ENCODE measurements at places on chromosomes 3 and 15. TPM values are rescaled to one million over a fixed set of nuclear protein-coding genes. Genes with fewer than 3 reads are reported as not detected.

GRCh38 chr3:193310914-193311723 is 67.4 kb downstream of the ATP13A5 start:
- no peak for DNase-seq

The MME gene
- total RNA-seq, result 21.2 TPM

GRCh38 chr3:178393824-178394223 is 142.4 kb upstream of the KCNMB2 start:
- no peak for DNase-seq

DNA sequence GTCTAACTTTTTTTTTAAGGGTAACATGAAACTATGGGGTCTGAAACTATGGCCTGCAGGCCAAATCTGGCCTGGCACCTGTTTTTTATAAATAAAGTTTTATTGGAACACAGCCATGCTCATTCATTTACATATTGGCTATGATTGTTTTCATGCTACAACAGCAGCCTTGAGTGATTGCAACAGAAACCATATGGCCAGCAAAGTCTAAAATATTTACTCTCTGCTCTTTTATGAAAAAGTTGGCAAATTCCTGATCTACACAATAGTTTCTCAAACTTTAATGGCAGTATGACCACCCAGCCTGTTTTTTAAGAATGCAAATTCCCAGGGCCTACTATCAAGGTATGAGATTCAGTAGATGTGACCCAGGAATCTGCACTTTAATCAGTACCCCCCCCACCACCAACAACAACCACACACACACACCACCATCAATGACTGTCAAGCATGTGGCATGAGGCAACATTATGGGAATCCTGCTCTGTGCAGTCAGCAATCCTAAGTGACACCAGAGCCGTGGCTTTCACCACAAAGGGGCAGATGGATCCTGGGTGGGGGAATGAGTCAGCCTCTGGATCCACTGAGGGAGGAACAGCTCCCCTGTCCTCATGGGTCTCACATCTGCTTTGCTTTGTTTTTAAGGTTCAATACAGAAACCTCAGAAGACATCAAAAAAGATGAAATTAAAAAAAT is 142.8 kb downstream of the NTRK3 start:
- DNase-seq, result no peak

The CA12 gene
- total RNA-seq, result 0.09 TPM

DNA sequence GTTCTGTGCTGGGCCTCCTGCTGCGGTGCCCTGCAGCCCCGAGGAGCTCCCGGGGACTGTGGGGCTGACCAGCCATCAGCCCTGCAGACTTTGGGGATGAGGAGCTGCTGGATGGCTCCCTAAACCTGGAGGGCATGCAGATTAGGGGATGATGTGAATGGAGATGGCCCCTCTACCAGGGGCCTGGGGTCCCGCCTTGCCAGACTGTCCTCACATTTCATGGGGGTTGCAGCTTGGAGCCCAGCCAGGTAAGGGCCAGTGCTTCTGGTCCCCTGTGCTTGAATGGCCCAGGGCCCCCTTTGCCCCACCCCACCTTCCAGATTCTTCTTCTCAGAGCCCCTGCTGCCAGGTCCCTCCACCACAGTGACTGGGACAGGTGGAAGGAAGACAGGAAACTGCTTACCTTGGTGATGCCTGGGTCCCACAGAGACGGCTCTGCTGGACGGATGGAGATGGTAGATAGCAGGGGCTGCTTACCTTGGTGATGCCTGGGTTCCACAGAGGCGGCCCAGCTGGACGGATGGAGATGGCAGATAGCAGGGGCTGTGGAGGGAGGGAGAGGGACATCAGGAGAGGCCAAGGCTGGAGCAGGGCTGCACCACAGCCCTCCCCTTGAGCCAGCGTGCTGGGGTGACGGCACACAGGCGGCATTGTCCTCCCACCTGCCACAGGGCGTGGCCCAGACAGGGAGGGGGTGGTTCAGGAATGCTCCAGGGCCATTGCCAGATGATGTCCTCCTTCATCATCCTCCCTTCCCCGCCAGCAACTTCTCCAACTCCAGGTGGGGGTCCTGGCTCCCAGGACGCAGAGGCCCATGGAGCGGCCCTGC is at the start of gene SPTBN5:
SPTBN5 (minus strand) TSS at position 632 of the 829 bp plus-strand sequence; CDS start at position 76, 556 bp downstream.
- DNase-seq, result no peak

The SCAMP5 gene
- total RNA-seq, result 2.3 TPM

GRCh38 chr3:20022954-20023622 is 11.0 kb upstream of the PP2D1 start:
- DNase-seq, result no peak

DNA sequence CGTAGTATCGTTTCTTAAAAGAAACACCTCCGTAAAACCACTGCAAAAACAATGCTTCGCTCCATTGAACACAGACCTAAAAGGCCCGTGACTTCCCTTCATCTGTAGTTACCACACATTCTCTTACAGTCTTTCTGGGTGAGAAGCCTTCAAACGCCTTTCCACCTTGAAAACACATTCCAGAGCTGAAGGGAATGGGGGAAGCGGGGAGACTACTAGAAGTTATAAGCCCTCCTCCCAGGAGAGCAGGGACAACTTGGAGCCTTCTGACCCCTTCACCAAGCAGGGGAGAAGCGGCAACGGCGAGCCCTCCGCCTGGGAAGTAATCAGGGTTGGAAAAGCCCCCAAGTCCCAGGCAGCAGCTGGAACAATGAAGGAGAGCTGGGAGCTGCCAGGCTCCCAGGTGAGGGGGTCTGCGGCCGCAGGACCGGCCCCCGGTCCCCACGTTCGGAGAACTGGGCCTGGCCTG is 461 bp downstream of the SECISBP2L start:
- peak; percentile 46 for DNase-seq

GRCh38 chr3:190378240-190378891 is 9.6 kb upstream of the CLDN16 start:
- no peak for DNase-seq

- no peak for DNase-seq
Observed at GRCh38 chr3:38544926-38545325, 48.8 kb downstream of the EXOG start.

- DNase-seq, result no peak
Observed at GRCh38 chr3:50658416-50658815, 16.3 kb upstream of the DOCK3 start.

DNA sequence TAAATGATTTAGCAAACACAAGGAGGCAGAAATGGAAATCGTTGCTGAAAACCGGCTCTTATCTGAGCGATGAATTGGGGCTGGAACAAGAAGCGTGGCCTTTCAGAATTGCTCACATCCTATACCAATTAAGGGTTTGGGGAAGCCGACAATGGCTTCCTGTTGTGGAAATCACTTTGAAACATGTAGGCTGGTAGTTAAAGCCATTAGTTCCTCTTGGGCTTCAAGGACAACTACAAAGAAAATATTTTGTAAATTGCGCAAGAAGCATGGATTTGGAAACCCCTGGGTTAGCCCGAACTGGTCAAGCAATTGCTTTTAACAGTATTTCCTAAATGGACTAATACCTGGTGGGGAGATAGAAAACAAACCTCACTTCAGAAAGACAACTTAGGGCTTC is 182.4 kb downstream of the ADAMTS9 start:
- no peak for DNase-seq

DNA sequence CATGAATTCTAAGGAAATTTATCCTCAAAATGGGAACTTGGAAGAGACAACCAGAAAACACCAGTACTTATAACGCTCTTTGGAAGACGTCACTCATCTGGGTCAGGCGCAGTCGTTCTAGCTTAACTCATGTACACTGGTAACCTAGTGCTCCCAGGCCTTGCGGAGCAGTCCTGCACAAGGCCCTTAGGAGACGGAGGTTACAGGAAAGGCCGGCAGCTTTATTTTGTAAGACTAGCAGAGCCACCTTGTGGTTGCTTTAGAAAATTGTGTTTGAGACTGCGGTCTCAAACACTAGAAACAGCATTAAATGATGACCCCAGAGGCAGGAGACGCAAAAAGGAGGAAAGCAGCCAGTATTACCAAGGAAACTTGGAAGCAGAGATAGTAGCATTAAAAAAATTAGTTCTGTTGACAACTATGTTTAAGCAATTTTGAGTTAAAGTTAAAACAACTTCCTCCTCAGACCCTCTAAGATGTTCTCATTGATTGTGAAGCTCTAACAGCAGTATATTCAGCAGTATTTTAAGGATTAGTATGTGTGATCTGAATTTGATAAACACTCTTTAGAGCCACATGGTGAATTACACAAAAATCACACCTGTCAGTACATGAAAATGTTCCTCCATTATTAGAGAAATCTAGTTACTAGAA is 141.9 kb upstream of the C2CD4B start:
- no peak for DNase-seq

DNA sequence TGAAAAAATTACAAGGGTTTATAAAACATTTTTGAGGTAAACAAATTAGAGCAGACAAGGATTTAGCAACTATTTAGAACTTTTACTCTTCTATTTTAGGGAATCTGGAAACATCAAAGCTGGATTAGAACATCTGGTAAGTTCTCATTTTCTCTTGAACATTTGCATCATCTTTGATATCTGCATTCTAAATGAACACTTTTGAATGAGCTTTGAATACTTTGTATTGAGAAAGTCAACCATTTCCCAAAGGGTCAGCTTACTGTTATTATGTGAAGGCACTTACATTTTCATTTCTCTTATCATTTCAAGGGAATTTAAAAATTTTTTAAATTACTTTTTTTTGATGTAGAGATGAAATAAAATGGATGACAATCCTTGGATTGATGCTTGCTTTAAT is 188.1 kb downstream of the RSRC1 start:
- no peak for DNase-seq

The COLQ gene
- total RNA-seq, result 4.2 TPM

The SLC15A2 gene
- 1.0 TPM for total RNA-seq

- no peak for DNase-seq
Observed at GRCh38 chr15:35727627-35728026, 181.7 kb upstream of the DPH6 start.

The ATP8B4 gene
- total RNA-seq, result 3.5 TPM

DNA sequence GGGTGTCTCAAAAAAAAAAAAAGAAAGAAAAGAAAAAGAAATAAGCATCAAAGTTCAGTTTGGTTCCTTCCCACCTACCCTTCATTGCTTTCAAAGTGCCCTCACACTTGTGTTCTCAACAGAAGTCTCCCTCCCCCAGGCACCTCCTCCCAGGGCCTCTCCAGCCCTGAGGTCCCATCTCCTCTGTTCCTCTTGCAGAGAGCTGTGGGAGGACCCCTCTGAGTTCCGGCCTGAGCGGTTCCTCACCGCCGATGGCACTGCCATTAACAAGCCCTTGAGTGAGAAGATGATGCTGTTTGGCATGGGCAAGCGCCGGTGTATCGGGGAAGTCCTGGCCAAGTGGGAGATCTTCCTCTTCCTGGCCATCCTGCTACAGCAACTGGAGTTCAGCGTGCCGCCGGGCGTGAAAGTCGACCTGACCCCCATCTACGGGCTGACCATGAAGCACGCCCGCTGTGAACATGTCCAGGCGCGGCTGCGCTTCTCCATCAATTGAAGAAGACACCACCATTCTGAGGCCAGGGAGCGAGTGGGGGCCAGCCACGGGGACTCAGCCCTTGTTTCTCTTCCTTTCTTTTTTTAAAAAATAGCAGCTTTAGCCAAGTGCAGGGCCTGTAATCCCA is 6.1 kb downstream of the CYP1A2 start:
- no peak for DNase-seq

DNA sequence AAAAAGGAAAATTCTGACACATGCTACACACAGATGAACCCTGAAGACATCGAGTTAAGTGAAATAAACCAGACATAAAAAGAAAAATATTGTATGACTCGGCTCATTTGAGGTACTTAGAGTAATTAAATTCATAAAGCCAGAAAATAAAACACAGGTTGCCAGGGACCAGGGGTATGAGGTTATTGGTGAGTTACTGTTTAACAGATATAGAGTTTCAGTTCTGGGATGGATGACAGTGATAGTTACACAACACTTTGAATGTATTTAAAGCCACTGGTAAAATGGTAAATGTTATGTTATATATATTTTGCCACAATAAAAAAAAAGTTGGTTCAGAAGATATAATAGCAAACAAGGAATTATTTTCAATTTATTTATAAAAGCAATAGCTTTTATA is 436.1 kb upstream of the WNT5A start:
- no peak for DNase-seq

Data from thymus (tissue), 14 donors.